CD8-positive, alpha-beta T cell (primary cell): ENCODE measurements at places on chromosomes 1 and 21. TPM values are rescaled to one million over a fixed set of nuclear protein-coding genes. Genes with fewer than 3 reads are reported as not detected.

DNA sequence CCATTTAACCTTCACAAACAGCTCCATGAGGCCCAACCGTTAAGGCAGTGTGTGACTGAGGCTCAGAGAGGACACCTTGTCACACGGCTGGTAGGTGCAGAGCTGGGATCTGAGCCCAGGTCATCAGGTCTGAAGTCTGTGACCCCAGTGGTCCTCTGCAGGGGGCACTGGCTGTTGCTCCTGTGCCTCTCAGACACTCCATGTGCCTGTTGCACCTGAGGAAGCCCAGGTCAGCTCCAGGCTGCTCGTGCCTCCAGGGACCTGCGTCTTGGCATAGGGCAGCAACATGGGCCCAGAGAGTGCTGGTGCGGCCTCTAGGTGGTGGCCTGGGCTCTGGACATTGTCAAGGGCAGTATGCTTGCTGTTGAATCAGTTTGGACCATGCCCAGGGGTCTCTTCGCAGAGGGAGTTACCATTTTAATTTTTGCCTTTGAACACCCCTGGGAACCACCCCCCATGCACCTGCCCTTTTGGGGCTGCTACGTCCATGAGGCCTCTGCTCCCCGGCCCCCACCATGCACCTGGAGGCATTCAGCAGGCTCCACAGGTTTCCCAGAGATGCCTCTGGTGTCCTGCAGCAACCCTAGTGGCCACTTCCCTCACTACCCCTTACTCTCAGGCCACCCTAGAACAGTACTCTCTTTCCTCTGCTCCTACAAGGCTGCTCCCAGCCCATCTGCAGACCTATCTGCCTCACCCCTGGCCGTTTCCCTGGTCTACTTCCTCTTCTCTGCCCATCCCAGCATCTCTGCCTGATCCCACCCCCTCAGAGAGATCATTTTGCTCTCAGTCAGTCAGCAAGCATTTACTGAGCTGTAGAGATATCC, 25.2 kb upstream of the EPS8L3 start:
- DNase-seq = no peak

GRCh38 chr1:37058424-37058988, 24.2 kb upstream of the GRIK3 start:
- DNase-seq = no peak

DNA sequence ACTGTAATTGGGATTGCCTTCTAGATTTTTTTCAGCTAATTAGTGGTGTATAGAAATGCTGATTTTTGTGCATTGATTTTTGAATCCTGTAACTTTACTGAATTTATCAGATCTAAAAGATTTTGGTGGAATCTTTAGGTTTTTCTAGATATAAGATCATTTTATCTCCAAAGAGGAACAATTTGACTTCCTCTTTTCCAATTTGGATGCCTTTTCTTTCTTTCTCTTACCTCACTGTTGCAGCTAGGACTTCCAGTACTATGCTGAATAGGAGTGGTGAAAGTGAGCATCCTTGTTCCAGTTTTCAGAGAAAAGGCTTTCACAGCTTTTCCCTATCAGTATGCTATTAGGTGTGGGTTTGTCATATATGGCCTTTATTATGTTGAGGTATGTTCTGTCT, 53.6 kb downstream of the TESK2 start:
- DNase-seq = no peak

The DEPDC1 gene
- total RNA-seq = not detected

- DNase-seq = no peak
Observed at GRCh38 chr1:65512967-65513780, 92.7 kb downstream of the LEPR start.

The LCE2A gene
- total RNA-seq = not detected

The KHDC4 gene
- total RNA-seq = 47.4 TPM

GRCh38 chr1:96721053-96721415, 550 bp upstream of the PTBP2 start:
- no peak for DNase-seq

DNA sequence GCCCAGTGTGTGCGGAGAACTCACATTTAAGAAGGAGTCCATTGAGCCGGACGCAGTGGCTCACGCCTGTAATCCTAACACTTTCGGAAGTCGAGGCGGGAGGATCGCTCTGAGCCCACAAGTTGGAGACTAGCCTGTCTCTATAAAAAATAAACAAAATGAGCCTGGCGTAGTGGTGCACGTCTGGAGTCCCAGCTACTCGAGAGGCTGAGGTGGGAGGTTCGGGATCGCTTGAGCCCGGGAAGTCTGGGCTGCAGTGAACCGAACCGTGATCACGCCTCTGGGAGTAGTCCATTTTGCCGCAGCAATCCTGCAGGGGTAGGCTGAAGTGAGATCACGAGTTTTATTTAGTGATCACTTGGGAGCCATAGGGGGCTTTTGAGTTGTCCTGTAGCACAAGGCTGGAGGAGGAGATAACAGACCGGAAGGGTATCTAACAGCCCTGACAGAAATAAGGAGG, 497 bp upstream of the FUCA1 start:
- no peak for DNase-seq

DNA sequence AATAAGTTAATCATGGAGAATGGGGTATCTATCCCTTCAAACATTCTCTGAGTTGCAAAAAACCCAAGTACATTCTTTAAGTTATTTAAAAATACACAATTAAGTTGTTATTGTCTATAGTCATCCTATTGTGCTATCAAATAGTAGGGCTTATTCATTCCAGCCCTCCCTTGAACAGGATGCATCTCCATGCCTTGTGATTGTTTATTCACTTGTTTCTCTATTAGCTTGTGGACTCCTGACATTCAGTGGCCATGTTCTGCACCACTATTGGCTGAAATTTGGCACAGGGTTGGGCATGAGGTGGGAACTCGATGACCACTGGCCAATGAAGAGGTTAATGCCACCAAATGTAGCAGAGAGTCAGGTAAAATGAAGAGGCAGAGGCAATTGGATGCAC, 272.8 kb downstream of the TNR start:
- DNase-seq = no peak

The SV2A gene
- 3.3 TPM for total RNA-seq

The MACF1 gene
- 184 TPM for total RNA-seq
